ENCODE measurements at places on chromosomes 2 and 18. TPM values are rescaled to one million over a fixed set of nuclear protein-coding genes. Genes with fewer than 3 reads are reported as not detected.

FBXO15 gene
- total RNA-seq = 0.50 TPM

MOGAT1 gene
- not detected for total RNA-seq

ADCYAP1 gene
- 0.08 TPM for total RNA-seq

FSIP2 gene
- 0.05 TPM for total RNA-seq

FEV gene
- not detected for total RNA-seq

DLX1 gene
- total RNA-seq = not detected

DLX2 gene
- not detected for total RNA-seq

HOXD3 gene
- total RNA-seq = not detected

GCKR gene
- total RNA-seq = 173 TPM

LCT gene
- not detected for total RNA-seq

HMSD gene
- total RNA-seq = 0.28 TPM

CSRNP3 gene
- 2.2 TPM for total RNA-seq

DHRS9 gene
- total RNA-seq = 0.93 TPM

RANBP2 gene
- 51.7 TPM for total RNA-seq

ANKAR gene
- 3.6 TPM for total RNA-seq

CNTNAP5 gene
- total RNA-seq = not detected

LDLRAD4 gene
- 15.6 TPM for total RNA-seq

AGXT gene
- total RNA-seq = 1,548 TPM

TGIF1 gene
- total RNA-seq = 22.9 TPM

TRPM8 gene
- total RNA-seq = 1.1 TPM

CYP20A1 gene
- 22.7 TPM for total RNA-seq

FBLN7 gene
- 2.1 TPM for total RNA-seq

ATP6V1C2 gene
- 0.14 TPM for total RNA-seq
